Activated effector memory CD4-positive, alpha-beta T cell treated with Interleukin-2 at 50 U/mL for 16 hours (primary cell): ENCODE measurements at places on chromosomes 3 and 15.
A peak's percentile ranks its signal among the peaks of the same experiment; 100 is the strongest.

DNA sequence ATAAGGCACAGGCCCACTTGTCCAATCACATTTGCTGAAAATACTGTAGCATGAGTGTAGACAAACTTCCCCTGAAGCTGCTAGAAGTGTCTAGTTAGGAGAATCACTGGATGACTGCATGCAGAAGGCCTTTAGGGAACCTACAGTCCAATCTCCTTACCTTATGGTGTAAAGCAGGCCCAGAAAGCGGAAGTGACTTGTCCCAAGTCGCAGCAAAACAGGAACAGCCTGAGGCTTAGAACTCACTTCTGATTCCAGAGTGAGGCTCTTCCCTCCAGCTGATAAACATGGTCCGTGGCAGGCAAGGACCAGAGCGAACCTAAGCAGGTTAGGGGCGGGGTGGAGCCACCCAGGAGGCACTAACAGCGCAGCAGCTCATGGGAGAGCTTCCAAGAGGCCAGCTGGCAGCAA is 2.5 kb downstream of the GRAMD2A start:
- no peak for DNase-seq

DNA sequence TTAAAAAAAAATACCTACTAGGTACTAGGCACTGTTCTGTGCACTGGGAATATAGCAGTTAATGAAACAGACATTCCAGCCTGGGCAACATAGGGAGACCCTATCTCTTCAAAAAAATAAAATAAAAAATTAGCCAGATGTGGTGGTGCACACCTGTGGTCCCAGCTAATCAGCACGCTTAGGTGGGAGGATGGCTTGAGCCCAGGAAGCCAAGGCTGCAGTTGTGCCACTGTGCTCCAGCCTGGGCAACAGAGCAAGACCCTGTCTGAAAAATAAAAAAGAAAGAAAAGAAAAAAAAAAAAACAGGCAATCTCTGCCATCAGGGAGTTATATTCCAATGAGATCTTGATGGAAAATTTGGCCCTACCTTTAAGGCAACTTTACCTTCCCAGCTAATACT is 115.1 kb upstream of the FLNB start:
- no peak for DNase-seq

DNA sequence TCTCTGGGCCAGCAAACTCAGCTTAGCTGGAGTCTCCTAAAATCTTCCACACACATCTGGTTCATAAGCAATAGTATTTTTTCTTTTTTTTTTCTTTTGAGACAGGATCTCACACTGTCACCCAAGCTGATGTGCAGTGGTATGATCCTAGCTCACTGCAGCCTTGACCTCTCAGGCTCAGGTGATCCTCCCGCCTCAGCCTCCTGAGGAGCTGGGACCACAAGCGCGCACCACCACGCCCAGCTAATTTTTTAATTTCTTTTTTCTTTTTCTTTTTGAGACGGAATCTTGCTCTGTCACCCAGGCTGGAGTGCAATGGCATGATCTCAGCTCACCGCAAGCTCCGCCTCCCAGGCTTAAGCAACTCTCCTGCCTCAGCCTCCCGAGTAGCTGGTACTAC is 34.3 kb downstream of the RNU5B-1 start:
- no peak for DNase-seq

DNA sequence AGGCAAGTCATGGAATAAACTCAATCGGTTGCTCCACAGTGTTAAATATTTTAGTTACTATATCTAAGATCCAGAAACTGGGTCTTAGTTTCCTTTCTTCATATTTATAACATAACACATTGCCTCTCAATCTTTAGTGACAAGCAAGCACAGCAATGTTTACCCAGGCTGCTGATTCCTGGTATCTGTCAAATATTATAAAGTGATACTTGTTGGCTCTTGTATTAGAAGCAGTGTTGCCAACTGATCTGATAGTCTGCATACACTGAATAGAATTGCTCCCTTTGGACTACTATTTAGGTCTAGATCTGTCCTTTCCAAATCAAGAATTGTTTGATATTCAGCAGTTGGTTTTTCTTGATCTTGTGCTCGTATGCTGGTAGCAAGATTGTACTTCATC is 7.2 kb upstream of the HHLA2 start:
- DNase-seq: no peak

- no peak for DNase-seq
Observed at GRCh38 chr3:59680919-59681318, 631.1 kb upstream of the CFAP20DC start.

- DNase-seq: no peak
Observed at GRCh38 chr3:168951884-168952283, 711.6 kb downstream of the MECOM start.

DNA sequence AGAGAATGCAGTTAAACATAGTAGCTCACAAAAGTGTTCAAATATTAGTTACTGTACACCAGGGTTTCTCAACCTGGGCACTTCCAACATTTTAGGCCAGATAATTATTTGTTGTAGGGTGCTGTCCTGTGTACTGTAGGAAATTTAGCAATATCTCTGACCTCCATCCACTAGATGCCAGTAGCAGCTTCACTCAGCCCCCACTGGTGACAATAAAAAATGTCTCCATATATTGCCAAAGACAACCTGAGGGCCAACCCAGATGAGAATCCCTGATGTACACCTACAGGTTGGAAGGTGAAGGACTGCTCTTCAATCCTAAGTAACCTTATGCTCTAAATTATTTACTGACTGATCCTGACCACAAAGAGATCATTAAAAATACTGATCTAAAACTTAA is 32.5 kb downstream of the DCUN1D1 start:
- no peak for DNase-seq

GRCh38 chr15:39468331-39468730 is 112.5 kb upstream of the THBS1 start:
- no peak for DNase-seq

- no peak for DNase-seq
Observed at GRCh38 chr15:99307735-99308134, 56.5 kb downstream of the LRRC28 start.

- no peak for DNase-seq
Observed at GRCh38 chr15:97959724-97960363, 659 bp upstream of the ARRDC4 start.

DNA sequence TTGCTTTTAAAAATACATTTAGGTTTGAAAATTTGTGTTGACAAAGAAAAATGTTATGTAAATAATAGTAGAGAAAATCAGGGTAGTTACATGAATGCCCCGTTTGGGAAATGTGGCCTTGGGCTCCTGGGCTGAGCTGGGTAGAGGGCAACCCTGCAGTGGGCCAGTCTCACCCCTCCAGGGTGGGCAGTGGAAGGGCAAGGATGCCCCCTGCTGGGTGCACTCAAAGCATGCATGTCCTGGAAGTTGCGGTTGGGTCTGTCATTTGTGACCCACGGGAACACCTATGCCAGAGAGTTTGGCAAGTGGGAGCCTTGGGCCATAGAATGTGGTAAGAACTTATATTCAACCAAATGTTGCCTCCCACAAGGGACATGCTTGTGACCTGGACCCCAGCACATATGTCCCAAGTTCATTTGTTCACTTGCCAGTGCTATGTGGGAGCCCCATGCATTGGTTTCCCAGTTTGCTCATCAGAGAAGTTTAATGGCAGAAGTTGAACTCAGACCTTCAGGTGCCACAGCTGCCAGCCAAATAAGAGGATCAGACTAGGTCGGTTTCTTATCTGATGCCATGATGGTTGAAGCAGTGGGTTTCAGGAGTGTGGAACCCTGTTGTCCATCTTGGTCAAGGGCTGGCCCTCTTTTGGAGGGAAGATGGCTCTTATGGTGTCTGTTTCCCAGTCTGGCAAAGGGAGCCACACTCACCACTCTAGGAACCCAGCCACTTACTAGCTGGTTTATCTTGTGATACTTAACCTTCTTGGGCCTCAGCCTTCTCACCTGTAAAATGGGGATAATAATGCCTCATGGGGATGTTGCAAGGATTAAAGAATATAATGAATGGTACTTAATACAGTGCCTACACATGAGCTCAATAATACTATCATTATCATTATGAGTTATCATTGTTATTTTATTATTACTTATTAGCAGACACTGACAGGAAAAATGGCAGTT is 2.5 kb upstream of the PLCB2 start:
- peak; percentile 46 for DNase-seq

DNA sequence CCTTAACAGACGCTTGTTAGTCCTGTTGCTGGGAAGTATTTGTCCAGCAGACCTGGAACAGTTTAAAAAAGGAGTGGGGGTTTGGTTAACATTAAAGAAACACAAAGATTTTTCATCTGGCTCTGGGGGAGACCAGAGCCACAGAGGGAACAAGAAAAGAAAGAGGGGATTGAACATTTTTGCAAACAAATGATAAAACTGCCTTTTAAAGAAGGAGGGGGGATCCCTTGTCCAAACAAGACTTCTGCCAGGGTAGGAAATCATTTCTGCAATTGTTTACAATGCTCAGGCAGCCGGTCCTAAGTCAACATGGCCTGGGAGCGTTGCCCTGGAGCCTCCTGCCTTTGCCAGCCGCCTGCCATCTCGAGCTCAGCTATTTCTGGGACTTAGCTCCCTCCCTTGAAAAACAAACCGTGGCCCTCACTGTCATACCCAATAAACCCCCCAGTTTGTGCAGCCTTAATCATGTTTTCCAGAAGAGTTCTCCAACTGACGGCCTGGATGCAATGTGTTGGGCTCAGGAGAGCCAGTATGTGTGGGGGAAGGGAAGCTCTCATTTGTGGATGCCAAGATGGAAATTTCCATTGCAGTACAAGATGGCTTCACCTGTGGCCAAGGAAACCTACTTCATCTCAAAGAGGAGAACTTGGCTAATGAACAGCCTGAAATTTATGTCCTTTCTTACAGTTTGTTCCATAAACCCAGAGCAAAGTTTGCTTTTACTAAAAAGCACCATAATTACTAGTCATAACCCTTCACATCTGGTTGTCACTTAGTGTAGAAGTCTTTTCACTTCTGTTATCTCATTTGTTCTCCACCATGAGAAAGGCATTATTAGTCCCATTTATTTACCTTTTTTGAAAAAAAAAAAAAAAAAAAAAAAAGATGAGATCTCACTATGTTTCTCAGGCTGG is 75.9 kb upstream of the RNU6-1 start:
- DNase-seq: no peak

DNA sequence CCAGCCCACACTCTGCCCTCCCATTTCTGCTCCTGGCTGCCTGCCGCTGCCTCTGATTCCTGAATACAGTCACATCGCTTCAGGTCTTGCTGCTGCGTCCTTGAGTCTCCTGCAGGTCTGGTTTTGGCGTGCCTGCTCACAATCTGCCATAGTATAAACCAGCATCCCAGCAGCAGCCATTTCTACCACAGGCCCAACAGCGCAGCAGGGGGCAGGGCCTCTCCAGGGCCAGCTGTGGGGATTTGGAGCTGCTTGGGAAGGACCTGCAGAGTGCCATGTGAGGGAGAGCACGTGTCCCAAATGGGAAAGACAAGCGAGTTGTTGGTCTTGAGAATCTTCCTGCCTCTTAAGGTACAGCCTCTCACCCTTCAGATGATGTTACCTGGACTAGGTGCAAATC is 398.3 kb upstream of the PPP2R3A start:
- no peak for DNase-seq

GRCh38 chr3:64266065-64266931 is 41.0 kb upstream of the PRICKLE2 start:
- no peak for DNase-seq

GRCh38 chr3:183807209-183807728 is 18.1 kb downstream of the MAP6D1 start:
- no peak for DNase-seq

- DNase-seq: no peak
Observed at GRCh38 chr3:178969004-178969700, 102.5 kb downstream of the ZMAT3 start.

- DNase-seq: no peak
Observed at GRCh38 chr3:59258550-59259260, 208.9 kb upstream of the CFAP20DC start.

DNA sequence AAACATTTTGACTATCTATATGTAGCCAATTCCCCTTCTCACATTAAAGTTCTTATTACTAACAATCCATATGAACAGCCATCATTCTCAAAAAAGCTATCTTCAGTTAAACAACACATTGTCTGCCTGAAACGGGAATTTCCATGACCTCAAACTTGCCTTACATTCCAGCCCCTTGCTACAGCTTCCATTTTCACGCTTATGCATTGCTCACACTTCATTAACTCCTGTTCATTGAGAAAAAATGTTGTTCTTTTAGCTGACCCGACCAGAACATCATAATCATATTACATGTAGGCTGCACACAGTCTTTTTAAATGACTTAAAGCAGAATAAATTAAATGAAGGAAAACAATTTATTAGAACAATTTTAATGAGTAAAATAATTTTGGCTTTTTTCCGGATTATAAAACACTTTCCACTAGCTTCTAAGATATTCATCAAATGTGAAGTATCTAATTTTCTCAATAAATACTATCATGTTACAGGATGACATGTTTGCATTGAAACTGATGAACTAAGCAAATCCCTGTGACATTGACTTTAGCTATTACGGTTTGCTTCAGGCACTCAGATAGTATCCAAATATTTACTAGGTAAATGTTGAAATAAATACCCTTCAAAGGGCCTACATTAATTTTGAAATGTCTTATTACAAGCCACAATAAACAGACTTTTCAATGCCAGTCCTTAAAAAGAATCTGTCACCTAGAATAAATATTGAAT is 49.9 kb downstream of the P3H2 start:
- no peak for DNase-seq

DNA sequence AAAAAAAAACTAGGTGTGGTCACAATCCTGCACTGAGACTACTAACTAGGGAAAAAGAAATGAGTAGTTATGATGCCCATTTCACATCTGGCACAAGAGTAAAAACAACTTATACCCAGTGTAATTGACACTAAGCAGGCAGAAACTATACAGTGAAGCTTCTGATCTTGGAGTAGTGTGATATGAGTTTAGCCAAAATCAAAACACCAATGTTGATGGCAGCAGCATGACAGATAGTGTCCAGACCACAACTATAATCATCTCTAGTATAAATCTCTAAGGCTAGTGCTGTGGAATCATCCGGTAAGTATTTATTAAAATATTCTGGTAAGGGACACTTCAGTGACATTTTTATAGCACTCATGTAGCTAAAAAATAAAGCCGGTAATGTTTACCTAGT is 108.5 kb upstream of the EPHA6 start:
- no peak for DNase-seq

DNA sequence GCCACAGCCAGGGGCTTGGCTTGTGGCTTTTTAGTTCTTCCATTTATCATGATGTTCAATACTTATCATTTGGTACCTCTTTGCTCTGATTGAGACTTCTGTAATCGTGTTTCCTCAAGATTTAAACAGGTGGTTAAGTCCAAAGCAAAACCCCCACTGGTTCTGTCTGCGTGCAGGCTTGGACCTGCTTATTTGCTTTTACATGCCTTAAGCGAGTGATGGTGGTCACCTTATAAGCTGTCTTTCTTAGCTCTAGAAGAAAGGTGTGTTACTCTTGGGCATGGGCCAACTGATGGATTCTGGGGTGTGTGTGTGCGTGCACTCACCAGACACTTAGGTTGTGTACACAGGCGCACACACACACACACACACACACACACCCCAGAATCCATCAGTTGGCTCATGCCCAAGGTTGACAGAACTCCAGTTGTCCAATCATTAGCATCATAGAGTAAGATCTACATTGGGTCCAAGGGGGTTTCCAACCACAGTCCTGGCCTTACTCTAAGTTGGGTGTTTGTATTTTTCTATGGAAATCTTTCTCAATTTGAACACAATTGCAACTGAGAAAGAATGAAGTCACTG is 1.2 kb downstream of the MYZAP start:
- DNase-seq: no peak
